ENCODE measurements at places on chromosomes 16 and 17.

DNA sequence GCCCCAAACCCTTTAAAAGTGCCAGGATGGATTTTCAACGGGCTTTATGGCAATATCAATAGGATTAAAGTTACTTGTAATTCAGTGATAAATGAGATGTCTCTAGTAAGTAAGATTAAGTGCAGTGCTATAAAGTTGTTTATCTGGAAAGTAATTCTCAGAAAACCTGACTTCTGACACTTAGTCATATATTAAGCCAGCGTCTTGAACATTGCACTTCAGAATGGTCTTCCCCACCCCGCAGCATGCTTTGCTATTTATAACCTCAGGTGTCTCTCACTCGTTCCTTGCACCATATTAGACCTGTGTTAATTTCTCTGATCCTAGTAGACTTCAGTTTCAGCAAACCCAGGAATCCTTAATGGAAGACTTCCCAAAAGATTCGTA is 2.1 kb upstream of the MAF start:
- no peak for DNase-seq

- DNase-seq: no peak
Observed at GRCh38 chr17:65208717-65209116, 71.5 kb downstream of the RGS9 start.

GRCh38 chr16:65122724-65123395 is 997 bp upstream of the CDH11 start:
- DNase-seq: no peak

GRCh38 chr17:58993311-58993710 is 113.4 kb downstream of the TRIM37 start:
- no peak for DNase-seq

- DNase-seq: no peak
Observed at GRCh38 chr17:41478237-41478636, 2.7 kb downstream of the KRT35 start.

DNA sequence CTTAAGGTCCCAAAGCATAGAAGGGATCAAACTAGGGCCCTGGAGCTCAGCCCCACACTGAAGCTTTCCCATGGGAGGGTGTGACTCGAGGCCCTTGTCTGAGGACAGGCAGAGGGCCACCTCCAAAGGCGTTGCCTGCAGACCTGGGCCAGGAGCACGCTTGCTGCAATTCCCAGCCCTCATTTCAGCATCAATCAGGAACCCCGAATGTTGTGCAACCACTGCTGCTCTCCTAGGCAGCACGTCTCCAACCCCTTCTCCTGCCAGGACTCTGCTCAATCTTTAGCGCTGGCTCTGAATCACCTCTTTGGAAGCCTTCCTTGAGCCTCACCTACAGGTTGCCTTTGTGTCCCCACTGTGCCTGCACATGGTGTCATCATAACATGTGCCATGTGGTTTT is 14.0 kb upstream of the ATP2C2 start:
- no peak for DNase-seq
